Sigmoid colon (tissue), 7 donors: ENCODE measurements at places on chromosomes 2 and 18. TPM values are rescaled to one million over a fixed set of nuclear protein-coding genes. Genes with fewer than 3 reads are reported as not detected.

LYPD1 gene
- 3.2 TPM for total RNA-seq

DNA sequence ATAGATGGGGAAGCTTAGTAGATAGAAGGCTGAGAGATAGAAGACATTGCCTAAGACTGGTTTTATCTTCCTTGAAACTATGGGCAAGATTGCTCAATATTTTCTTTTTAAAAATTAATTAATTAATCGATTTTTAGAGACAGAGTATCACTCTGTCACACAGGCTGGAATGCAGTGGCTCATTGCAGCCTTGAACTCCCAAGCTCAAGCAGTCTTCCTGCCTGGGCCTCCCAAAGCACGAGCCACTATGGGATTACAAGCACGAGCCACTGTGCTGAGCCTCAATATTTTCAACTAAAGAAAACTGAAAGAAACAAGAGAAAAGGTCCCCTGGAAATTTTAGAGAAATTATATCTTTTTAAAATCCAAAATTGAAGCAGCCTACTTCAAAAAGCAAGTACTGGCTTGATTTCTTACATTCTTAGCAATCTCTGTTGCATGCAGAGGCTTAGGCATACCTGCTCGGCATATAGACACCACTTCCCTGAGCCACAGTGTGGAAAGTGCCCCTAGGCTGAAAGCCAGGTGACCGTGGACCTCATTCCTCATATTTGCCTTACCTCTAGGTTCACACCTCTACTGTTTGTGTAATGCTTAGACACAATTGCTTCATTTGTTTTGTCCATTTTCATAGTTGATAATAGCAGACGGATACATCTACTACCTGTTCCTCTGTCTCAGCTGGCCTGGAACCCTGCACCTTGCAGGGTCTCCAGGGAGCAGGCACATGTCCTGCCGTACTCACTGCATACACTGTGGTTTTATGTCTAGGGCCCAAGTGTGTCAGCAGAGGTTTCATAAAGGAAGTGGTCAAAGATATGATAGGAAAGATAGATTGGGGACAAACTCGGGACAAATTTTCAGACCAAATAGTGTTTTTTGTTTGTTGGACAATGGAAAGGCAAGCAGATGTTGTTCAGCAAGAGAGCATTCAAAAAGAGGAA lies 166.5 kb upstream of the ALPP start:
- DNase-seq = no peak

ABHD1 gene
- total RNA-seq = not detected

DNA sequence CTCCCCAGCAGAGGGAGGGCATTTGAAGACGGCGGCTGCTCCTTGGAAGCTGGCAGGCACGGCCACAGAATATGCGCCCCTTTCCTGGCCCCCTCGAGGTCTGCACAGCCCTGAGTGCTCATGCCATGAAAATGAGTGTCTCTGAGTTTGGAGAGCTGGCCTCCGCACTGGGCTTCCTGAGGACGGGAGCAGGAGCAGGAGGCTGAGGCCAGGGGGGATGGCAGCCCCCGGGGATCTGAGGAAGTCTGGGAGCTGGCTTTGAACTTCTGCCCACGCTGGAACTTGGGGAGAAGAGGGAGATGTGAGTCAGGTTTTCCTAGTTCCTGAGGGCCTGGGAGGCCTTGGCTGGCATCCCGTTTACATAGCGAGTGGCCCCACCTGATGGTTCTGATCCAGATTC lies 47.0 kb downstream of the RRM2 start:
- no peak for DNase-seq
